ENCODE measurements at places on chromosomes 11 and 22.

GRCh38 chr11:44266056-44266780 is 43.7 kb downstream of the ALX4 start:
- DNase-seq, result no peak

DNA sequence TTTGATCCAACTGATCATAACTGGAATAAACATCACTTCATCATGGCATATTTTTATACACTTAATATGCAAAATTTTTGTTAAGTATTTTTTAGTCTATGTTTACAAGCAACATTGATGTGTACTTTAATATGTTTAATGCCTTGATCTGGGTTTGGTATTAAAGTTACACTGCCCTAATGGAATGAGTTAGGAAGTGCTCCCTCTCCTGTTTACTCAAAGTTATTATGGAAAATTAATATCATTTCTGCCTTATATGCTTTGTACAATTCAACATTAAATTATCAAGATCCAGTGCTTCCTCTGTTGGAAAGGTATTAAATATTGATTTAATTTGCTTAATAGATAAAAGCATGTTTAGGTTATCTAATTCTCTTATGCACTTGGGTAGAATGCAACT is 927.3 kb upstream of the RAG2 start:
- DNase-seq, result no peak

DNA sequence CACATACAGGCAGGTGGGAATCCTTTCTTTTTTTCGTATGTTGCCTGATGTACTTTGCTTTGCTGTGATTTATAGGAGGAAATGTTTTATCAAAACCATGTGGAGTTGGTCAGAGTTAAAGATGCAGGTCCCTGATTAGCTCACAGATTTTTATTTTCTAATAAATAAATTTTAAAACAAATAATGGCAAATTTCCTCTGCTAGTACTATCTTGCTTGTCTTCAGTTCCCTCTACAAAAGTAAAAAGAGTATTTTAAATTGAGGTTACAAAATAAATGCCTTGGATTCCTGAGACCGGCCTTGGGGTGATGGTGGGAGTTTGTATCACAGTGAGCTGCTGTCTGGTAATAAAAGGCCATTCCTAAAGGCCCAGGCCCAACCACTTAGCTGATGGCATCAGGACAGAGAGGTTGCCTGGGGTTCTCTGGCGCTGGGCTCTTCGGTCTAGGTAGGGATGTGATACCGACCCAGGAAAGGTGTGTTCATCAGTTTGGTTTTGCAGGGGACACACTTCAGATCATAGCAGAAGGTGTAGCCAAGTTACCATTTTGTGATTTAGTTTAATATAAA is 129.0 kb downstream of the TBC1D22A start:
- no peak for DNase-seq

DNA sequence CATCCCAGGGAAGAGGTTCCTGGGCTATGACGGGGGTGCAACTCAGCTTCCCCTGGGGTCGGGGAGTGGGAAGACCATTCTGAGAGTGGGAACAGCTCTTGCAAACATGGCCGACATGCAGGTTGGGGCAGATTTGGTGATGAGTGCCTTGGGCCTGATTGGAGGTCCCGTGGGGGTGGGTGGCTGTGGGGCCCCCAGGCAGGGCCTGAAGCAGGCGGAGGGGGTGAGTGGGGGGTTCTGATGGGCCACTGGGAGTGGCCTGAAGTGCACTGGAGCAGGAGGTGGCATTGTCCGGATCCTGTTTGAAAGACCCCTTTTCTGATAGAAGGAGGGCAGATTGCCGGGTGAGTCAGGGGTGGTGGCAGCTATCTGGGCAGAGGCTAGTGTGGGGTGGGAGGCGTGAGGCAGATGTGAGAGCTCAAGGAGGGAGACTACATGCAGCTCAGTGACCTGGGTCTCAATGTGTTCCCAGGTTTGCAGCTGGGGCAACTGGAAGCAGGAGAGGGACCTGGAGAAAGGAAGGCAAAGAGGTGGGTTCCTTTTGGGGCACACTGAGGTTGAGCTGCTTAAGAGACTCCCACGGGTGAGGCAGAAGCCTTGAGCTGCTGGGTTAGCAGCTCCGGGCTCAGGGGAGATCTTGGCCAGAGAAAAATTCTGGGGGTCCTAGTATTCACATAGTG is 15.1 kb downstream of the MYEOV start:
- no peak for DNase-seq

DNA sequence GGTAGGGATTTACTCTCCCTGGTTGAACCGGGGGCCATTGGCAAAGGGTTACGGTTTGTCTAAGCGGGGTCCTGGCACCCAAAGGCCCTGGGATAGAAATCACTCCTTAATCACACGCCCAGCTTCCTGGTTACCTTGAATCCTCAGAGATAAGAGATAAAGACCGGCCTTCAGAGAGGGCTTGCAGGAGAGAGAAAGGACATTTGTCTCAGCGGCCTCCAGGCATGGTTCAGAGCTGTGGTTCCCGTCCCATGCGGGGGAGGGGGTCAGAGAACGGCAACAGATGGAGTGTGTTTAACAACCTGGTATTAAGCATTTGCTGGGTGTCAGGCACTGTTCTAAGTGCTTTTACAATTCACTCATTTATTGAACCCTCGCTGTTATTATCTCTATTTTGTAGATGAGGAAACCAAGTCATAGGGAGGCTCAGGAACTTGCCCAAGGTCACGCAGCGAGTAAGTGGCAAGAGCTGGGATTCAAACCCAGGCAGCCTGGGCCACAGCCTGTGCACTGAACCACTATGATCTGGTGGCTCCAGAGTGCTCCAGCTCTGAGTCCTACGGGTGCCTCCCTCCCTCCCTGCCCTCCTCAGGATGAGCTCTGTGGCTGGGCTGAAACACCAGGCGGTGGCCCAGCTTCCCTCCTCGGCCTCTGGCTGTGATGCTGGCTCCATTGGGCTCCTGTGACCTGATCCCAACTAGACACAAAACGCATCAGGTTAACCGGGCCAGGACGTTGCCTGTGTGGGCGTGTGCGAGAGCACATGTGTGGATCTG is 18.6 kb downstream of the LRRC10B start:
- DNase-seq, result no peak

- DNase-seq, result no peak
These were observed 68.3 kb downstream of the NFAM1 start for GRCh38 chr22:42363892-42364291.

DNA sequence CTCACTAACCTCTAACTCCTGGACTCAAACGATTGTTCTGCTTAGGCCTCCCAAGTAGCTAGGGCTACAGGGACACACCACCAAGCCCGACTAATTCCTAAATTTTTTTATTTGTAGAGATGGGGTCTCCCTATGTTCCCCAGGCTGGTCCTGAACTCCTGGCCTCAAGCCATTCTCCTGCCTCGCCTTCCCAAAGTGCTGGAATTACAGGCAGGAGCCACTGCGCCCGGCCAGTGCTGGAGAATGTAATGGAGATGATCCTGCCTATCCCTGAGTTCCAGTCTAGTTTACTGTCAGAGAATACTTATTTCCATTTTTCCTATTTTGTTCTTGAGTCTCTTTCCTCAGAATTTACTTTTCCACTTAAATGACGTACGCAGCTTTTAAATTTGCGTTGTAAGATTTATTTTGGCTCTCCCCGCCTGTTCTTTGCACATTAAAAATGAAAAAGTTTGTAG is at the start of gene CHEK1:
Gene CHEK1, plus strand, starts transcription at position 408 of the 458 bp plus-strand sequence. CDS start 1,606 bp downstream, outside the sequence.
- no peak for DNase-seq

DNA sequence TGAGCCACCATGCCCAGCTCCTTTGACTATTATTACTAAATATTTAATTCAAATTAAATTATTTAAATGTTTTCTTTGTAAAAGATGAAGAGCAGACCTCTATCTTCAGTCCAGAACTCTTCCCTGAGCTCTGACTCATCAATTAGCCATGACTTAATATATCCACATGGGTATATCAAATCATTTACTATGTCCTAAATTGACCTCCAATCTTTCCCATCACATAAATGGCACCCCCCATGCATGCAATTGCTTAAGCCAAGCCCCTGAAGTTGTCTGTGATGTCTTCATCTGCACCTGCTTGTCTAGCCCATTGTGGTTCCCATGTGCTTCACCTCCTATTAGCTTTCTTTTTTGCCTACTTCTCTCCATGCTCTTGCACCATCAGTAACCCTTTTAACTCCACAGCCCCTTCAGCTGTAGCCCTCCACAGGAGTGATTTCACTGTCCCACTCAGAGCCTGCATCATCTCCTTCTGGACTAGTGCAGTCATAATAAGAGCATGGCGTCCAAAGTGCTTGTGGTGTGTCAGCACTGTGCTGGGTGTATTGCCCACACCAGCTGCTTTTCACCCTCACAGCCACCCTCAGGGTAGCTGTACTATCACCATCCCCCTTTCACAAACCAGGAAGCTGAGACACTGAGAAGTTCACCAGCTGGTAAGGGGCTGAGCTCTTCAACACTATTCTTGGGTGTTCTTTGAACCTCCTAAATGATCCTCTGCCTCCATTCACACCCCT is 11.8 kb upstream of the THY1 start:
- no peak for DNase-seq

- DNase-seq, result peak; percentile 94
These were observed 9.2 kb downstream of the FXYD2 start for GRCh38 chr11:117815262-117815803.

GRCh38 chr11:30504468-30504867 is 81.7 kb downstream of the MPPED2 start:
- no peak for DNase-seq

GRCh38 chr22:24325105-24325757 is 54.6 kb downstream of the SPECC1L start:
- peak; percentile 92 for DNase-seq

DNA sequence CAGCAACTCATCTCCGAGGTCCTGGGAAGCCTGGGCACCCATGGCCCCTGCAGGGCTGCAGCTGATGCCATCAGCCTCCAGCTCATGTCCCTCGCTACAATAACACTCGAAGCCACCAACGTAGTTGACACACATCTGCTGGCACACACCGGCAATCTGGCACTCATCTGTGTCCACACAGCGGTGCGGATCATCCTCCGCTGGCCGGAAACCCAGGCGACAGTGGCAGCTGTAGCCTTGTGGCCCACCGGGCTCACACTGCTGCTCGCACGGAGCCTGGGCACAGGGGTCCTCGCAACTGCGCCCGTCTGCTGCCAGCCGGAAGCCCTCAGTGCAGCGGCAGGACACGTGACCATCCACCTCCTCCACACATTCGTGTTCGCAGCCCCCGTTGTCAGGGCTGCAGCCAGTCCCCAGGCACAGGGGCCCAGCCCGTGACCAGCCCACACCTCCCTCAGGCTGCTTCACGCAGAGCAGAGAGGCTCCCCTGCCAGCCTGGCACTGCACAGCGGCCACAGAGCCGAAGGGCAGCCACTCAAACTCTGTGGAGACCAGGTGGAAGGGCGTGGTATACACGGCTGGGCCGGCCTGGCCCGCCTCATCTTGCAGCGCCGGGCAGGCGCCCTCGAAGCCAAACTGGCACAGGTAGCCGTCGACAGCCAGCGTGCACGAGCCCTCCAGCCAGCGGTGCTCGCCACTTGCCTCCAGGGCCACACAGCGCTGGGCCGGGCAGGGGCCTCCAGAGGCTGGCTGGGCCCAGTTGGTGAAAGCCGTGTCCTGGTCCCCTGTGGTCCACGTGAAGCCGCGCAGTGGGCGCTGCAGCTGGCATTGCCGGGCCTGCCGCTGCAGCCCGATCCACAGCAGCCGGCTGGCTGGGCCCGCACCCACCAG is 678 bp downstream of the CD248 start:
- no peak for DNase-seq

- peak; percentile 64 for DNase-seq
These were observed 24.3 kb downstream of the SUSD2 start for GRCh38 chr22:24205438-24206195.

DNA sequence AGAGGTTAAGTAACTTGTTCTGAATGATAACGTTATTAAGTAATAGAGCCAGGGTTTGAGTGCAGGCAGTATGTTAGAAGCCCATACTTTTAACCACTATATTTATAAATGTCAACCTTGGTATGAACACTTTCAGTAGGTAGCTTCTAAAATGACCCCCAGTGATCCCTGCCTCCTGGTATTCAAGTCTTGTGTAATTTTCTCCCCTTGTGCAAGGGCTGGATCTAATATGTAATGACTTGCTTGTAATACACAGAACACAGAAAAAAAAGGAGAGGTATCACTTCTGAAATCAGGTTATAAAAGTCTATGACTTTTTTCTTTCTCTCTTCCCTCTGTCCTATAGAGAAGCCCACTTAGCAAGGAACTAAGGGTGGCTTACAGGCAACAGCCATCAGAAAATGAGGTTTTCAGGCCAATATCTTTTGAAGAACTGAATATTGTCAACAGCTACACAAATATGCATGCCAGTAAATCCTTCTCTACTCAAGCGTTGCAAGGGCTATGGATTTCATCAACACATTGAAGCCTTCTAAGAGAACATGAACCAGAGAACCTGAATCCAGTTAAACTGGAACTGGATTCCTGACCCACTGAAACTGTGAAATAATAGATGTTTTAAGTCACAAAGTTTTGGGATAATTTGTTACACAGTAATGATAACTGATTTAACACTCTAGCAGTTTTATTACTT is 712.3 kb downstream of the METTL15 start:
- DNase-seq, result no peak

DNA sequence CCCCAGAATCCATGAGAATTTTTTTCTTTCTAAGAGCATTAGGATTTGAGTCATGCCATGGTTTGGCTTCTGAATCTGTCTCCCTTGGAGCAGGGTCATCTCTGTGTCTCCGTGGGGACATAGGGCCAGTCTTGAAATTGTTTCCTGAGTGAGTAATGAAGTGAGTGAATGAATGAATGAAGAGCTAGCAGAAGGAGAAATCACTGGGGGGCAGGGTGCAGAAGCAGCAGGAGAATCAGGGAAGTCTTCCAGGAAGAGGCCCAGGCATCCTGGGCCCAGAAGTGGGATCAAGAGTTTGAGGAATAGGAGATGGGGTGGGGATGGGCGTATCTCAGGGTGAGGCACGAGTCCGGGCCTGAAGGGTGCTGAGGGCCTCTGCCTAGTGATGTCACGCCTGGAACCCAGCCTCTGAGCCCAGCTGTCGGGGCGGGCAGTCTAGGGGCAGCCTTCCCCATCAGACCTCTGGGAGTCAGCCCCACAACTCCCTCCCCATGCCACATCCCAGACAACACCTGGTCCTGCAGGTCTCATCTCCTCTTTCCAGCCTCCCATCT is 12.5 kb upstream of the MGAT3 start:
- no peak for DNase-seq

DNA sequence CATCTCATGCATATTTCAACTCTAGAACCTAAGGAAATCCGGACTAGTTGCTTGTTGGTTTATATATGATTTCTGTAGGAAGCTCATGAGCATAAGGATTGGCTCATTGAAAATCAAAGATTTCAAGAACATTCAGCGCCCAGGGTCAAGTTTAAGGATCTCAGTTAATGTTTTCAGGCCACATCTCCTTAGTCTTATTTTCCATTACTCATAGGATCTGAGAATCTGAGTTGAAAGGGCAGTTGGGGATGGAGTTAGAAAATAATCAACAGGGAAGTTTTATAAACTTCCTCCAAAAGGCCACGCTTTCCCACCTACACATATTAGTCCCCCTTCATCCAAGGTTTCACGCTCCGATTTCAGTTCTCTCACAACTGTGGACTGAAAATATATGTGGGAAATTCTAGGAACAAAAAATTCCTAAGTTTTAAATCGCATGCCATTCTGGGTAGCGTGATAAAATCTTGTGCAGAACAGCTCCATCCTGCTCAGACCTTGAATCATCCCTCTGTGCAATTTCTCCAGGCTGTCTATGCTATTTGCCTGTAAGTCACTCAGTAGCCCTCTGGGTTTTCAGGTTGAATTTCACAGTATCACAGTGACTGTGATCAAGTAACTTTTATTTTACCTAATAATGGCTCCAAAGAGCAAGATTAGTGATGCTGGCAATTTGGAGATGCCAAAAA is 160.2 kb downstream of the KIRREL3 start:
- no peak for DNase-seq

- no peak for DNase-seq
These were observed 340.5 kb upstream of the ANO3 start for GRCh38 chr11:25991476-25991875.

GRCh38 chr22:30992565-30992964 is 23.5 kb downstream of the TUG1 start:
- DNase-seq, result no peak

GRCh38 chr22:50562523-50563412 is at the start of gene SYCE3:
Gene SYCE3 (minus strand): TSS chr22:50562919. CDS start chr22:50556405, 6,514 bp downstream.
- DNase-seq, result peak; percentile 90

Data from MV-4-11 (cell line).